ENCODE measurements at places on chromosomes 5 and 9. TPM values are rescaled to one million over a fixed set of nuclear protein-coding genes. Genes with fewer than 3 reads are reported as not detected.

The CTNND2 gene
- total RNA-seq = not detected

The SLC34A1 gene
- not detected for total RNA-seq

GRCh38 chr5:131163276-131164119, 1.6 kb downstream of the HINT1 start:
- DNase-seq = no peak

- no peak for DNase-seq
Measured at GRCh38 chr9:93125331-93125894, 8.6 kb downstream of the NINJ1 start.

- no peak for DNase-seq
Measured at GRCh38 chr9:21056931-21057330, 20.8 kb downstream of the IFNB1 start.

The SPATA31E1 gene
- not detected for total RNA-seq

- DNase-seq = no peak
Measured at GRCh38 chr5:88825584-88826315, 57.2 kb downstream of the MEF2C start.

- no peak for DNase-seq
Measured at GRCh38 chr5:35753500-35753899, 103.2 kb upstream of the IL7R start.

DNA sequence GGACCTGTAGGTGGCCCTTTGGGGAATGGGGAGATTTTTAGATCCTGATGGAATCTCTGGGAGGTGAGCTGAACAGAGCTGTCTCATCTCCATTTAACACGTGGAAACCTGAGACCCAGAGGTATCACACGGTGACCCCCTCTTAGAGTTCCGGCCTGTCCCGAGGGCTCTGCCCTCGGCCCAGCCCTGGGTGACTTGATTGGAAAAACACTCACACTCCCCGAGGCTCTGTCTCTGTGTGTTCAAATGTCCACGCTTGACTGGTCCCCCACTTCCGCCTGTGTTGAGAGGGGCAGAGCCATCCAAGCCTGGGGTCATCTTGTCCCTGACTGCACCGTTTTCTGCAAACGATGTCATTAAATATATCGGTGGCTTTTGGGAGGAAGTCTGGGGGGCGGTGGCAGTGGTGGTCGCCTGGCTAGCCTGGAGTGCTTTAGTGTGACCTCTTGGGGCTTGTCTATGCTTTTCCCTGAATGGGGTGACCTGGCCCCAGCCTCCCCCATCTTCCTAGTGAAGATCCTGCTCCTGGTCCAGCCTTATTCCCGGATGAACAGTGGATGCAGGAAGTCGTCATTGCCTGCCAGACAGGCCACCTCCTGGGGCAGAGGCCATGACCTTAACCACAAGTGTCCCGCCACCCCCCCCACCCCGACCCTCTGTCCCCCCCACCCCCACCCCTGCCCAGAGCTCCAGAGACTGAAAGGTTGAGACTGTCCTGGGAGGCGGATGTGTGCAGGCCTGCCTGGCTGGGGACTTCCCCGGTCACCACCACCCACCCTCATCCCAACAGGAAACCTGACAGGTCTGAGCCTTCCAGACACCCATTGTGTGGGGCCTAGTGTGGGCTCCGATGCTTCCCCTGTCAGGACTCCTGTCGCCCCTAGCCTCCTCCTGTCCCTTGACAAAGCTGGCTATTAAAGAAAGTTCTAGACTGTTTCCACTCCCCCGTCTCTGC, 5.3 kb upstream of the DAB2IP start:
- no peak for DNase-seq

The HARS1 gene
- total RNA-seq = 110 TPM

GRCh38 chr5:156019571-156020180, 307.3 kb upstream of the SGCD start:
- no peak for DNase-seq

The RMI1 gene
- total RNA-seq = 26.1 TPM

DNA sequence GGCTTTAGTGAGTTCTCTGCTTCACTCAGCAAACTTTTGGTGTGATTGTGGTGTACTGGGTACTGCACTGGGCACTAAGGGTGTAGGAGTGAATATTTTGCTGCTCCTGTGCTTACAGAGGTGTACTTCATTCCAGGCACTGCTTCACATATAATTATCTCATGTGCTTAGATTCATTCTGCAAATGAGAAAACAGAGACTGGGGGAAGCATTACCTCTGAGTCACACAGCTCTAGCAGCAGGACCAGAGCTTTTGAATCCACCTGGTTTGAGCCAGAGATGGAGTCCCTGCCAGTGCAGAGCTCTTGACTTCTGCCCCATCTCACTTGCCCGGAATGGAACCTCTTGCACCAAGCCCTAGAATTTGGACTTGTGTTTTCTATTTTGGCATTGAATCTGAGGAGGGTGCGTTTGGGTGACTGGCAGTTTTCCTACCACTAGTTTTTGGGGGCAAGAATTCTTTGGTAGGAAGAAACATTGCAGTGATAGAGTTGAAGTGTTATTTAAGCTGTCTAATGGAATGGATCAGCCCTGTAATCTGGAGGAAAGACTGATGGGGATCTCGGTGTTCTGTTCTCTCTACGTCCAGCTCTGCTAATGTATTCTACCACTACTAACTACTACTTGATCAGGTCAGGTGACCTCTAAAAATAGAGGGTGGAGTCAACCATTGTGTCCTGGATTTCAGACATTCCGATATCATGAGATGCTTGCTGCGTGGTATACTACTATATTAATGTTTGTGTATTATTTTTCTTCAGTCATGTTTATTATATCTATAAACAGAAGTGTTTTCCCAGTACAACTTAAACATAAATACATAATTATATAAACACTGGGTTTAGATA, 2.5 kb downstream of the ARHGAP26 start:
- DNase-seq = no peak

DNA sequence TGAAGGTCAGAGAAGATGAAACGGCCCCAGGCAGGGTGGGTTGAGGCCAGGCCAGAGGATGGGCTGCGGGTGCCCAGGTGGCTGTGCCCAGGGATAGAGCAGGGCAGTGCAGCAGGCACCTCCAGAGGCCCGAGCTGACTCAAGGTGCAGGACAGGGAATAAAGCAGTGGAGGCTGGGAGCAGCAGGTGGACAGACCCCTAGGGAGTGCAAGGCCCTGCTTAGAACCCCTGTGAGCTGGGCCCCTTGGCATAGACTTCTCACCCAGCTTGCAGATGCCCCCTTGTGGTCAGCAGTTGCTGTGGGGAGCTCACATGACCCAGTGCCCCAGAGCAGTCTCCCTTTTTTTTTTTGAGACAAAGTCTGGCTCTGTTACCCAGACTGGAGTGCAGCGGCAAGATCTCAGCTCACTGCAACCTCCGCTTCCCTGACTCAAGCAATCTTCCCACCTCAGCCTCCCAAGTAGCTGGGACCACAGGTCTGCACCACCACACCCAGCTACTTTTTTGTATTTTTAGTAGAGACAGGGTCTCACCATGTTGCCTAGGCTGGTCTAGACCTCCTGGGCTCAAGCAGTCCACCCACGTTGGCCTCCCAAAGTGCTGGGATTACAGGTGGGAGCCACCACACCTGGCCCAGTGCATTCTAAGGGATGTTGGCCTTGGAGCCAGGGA, 118.8 kb downstream of the WNK2 start:
- DNase-seq = peak; percentile 29

The PCDHB4 gene
- not detected for total RNA-seq

DNA sequence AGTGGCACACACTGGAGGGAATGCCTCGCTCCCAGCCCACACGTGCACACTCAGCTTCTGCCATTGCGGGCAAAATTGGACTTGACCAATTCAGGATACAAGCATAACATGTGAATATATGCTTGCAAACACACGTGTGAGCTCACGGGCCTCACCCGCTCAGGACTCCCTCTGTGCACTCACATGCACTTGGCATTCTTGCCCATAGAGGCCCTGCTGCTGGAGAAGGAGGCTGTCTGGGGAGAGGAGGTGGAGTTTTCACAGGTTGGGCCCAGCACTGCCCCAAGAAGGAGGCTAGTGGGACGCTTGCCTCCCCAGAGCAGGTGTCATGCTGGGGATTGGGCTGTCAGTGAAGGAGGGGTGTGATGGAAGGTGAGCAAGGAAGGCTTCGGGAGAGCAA, 1.7 kb downstream of the MYMK start:
- DNase-seq = no peak

The FCN2 gene
- total RNA-seq = not detected

DNA sequence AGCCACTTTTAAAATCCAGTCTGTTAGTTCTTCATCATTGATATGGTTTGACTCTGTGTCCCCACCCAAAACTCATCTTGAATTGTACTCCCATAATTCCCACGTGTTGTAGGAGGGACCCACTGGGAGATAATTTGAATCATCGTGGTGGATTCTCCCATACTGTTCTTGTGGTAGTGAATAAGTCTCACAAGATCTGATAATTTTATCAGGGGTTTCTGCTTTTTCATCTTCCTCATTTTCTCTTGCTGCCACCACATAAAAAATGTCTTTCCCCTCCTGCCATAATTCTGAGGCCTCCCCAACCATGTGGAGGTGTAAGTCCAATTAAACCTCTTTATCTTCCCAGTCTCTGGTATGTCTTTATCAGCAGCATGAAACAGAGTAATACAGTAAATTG, 26.9 kb upstream of the SH3TC2 start:
- DNase-seq = no peak

The IQGAP2 gene
- total RNA-seq = 28.3 TPM

DNA sequence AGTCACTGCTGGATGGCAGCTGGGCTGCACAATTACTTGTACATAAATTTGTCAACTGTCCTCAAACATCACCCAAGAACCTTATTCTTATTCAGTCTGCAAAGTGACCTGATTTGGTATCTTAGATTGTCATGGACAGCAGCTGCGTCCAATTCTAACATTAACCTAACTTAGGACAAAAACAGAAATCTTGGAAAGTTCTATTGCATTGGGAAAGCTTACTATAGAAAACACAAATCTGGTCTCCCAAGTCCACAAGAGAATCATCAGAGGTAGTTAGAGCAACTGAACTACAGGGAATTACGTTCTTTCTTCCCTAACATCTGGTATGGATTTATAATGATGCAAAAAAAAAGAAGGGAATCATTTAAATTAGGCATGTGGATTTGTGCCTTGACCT, 283.9 kb downstream of the NR2F1-AS1 start:
- DNase-seq = no peak

- no peak for DNase-seq
Measured at GRCh38 chr5:173745123-173745522, 128.7 kb upstream of the BOD1 start.

- no peak for DNase-seq
Measured at GRCh38 chr9:77440057-77440456, 208.1 kb downstream of the GNA14 start.

DNA sequence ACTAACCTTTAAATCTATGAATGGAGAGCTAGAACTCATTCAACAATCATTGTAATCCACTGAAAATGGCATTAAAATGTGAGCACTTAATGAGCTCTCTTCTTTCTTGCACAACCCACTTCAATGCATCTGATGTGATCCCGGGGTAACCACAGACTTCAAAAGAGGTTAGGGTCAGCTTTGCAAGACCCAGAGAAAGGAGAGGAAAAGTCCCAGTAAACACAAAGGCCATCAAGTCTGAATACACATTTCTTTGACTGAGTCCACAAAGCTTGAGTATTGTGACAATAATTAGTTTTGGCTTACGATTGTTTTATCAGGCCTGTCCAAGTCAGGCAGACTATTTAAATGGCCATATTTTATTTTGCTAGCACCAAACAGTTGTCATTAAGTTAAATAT, 148.8 kb upstream of the ZNF608 start:
- DNase-seq = no peak

The CXCL14 gene
- total RNA-seq = not detected
